Heart left ventricle (tissue), 16 donors: ENCODE measurements at places on chromosomes 6 and 20.

DNA sequence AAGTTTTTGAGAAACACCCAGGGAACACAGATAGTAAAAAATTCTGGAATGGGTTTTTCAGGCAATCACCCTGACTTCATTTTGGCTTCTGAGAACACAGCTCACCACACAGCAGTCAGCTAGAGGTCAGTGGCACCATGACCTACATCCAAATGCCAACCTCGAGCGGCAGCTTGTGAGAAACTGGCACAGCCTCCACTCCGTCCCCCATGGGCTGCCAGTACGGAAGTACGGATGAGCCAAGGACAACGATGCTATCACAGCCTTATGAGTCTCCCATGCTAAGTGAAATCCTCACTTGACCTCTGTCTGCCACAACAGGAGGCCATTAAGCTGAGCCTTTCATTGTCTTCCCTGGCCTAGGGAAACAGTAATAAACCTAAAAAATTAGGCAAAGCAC lies 32.0 kb downstream of the KIF16B start:
- DNase-seq: peak; percentile 77

DNA sequence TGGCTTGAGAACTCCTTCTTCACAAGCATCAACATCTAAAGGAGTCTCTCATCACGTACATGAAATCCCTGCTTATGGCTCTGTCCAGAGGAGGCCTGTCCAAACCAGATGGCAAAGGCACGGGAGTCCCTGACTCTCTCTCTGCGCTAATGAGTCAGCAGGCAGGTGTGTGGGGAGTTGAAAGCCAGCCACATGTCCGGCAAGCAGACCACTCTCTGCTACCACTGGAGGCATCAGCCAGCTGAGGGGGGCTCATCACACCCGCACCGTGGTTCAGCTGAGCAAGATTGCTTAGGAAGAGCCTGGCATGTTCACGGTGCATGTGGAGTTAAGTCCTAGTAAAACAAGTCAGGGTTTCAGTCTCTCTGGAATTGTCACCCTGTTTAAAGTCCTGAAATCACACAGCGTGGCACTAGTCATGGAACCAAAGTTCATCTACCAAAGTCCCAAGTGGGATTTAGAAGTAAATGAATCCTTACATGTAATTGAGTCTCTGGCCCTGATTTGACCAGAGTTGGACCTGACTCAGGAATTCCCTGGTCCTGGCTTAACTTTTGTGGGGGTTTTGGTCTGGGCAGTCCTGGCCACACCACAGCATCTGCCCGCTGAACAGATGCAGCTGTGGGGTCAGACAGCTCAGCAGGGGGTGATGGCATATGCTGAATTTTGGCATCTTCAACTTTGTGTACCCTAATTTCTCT lies 155.2 kb upstream of the RIN2 start:
- DNase-seq: no peak

DNA sequence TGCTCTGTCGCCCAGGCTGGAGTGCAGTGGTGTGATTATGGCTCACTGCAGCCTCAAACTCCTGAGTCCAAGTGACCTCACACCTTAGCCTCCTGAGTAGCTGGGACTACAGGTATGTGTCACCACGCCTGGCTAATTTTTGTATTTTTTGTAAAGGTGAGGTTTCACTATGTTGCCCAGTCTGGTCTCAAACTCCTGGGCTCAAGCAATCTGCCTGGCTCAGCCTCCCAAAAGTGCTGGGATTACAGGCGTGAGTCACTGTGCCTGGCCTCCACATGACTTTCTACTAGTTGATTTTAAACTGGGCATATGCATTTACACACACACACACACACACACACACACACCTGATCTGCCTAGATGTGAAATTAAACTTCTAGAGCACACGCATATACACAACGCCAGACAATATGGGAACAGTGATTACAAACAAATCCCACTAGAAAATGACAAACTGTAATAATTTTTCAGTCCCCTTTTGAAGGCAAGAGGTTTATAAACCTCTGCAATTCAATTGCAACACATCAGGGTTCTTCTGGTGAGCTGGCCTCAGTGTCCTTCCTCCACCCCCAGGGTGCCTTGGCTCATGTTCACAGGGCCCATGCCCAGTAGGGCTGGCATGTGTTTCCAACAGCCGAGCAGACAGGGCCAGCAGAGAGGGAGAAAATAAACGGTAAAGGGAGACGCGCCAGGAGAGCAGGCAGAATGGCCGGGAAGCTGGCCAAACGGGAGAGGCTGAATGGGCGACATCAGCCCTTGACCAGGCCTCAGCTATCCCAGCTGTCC lies 31.2 kb downstream of the PARD6B start:
- peak; percentile 93 for DNase-seq

- no peak for DNase-seq
Observed at GRCh38 chr6:15484821-15485220, 178.0 kb downstream of the DTNBP1 start.

- peak; percentile 50 for DNase-seq
Observed at GRCh38 chr6:73585566-73586415, 65.0 kb upstream of the EEF1A1 start.

GRCh38 chr20:48597521-48598302 lies 230.1 kb downstream of the PREX1 start:
- DNase-seq: no peak

GRCh38 chr6:4114123-4114522 lies 21.3 kb downstream of the ECI2 start:
- no peak for DNase-seq

GRCh38 chr6:154453329-154453728 lies 57.2 kb downstream of the CNKSR3 start:
- DNase-seq: no peak

- DNase-seq: no peak
Observed at GRCh38 chr6:12818324-12818723, 101.8 kb downstream of the PHACTR1 start.

GRCh38 chr6:38054527-38055202 lies 235.1 kb downstream of the ZFAND3 start:
- DNase-seq: no peak
